ENCODE measurements at places on chromosomes 1 and 21. TPM values are rescaled to one million over a fixed set of nuclear protein-coding genes. Genes with fewer than 3 reads are reported as not detected.

GRCh38 chr1:74426208-74426937, 86.0 kb downstream of the LRRC53 start:
- no peak for ATAC-seq

DNA sequence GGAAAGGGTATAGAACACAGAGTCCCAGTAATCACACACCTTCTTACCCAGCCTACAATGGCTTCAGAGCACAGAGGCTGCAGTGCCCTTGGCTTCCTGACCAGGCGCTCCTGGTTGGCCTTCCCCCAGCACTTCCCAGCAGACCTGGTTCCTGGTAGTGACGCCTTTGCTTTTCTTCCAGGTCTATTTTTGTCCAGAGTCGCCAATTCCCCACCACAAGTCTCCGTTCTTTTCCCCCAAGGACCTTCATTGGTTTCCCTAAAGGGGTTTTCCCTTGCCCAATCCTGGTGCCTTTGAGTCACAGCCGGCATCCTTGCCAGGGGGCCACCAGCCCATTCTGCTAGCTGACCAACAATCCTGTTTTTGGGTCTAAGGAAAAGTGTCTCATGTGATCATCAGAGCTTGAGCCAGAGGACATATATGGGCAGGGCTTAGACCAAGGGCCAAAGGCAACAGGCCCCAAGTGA, 84.8 kb downstream of the KCNJ15 start:
- ATAC-seq: no peak

DNA sequence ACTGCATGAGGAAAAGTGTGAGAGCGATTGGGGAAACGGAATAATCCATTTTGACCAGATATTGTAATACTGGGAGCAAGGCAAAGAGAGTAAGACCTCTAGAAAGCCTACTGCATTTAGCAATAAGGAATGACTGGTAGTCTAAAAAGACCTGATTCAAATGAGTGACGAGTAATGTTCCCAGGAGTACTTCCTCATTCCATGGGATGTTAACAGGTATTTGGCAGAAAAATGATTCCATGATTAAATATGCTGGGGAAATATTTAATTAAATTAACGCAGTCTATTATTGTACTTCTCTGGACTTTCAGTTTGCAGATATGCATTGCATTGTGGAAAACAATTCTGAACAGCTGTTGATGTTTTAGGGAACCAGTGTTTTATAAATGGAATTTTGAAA, 105.5 kb downstream of the RPE65 start:
- ATAC-seq: no peak

DNA sequence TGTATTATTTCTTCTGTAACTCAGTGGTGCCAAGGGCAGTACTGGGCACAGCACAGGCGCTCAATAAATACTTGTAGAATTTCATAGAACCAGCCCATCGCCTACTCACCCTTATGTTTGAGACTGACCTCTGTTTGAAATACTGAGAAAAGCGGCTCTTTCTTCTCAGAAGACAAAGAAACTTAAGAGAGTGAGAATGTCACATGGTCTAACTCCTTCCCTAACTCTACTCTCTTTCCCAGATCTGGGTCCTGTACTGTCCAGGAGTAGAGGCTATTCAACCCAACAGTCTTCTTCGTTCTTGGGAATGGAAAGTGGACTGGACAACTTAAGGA, 4.2 kb downstream of the IGSF8 start:
- ATAC-seq: no peak

- no peak for ATAC-seq
These were observed 15.3 kb downstream of the ERI3 start for GRCh38 chr1:44339731-44340130.

GRCh38 chr1:185533596-185533995, 200.6 kb upstream of the HMCN1 start:
- no peak for ATAC-seq

- ATAC-seq: no peak
These were observed 13.9 kb upstream of the IGSF3 start for GRCh38 chr1:116681343-116681899.

GRCh38 chr1:67729872-67730271, 44.9 kb downstream of the GADD45A start:
- peak; percentile 59 for ATAC-seq

DNA sequence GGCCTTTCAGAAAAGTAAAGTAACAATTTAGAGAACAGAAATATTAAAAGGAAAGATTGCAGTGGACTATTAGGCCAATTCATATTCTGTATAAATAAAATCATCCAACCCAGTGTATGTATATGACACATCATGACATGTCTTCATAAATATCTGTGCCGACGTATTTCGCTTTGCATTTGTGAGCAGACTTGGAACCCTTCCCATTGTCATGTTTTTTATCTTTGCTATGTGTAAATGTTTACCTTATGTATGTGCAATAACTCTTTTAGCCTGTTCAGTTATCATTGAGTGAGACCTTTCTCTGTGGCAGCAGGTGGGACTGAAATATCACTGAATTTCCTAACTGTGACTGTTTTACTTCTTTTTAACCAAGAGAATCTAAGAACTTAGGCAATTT, 58.0 kb upstream of the FAM3B start:
- no peak for ATAC-seq

DNA sequence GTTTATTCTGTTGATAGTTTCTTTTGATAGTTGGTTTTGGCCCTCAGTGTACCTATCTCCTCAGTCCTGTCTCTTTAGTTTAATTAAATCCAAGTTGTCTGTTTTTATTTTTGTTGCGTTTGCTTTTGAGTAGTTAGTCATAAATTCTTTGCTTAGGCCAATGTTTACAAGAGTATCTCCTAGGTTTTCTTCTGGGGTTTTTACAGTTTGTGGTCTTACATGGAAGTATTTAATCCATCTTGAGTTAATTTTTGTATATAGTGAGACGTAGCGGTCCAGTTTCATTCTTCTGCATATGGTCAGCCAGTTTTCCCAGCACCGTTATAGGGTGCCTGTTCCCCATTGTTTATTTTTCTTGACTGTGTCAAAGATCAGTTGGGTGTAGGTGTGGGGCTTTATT, 139.4 kb downstream of the POU2F1 start:
- no peak for ATAC-seq

GRCh38 chr1:241391926-241392710, 35.1 kb upstream of the RGS7 start:
- no peak for ATAC-seq

GRCh38 chr1:64470665-64471217, 812 bp downstream of the CACHD1 start:
- ATAC-seq: peak; percentile 25

DNA sequence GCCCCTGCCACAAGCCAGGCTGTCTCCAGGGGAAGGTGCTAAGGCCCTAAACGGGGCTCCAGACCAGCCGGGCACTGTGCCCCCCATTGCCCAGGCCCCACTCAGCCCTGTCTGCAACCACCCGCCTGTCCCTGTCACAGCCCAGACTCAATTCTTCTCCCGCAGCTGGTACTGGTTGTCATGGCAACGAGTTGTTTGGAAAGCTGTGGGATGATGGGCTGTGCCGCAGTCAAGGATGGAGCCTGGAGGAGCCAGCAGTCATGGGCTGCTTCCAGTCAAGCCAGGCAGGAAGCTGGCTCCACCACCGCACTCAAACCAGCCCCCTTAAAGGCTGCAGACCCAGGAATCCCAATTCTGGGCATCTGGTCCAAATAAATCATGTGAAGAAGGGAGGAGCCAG, 4.2 kb downstream of the SPOCD1 start:
- no peak for ATAC-seq

- no peak for ATAC-seq
These were observed 86.1 kb downstream of the TTLL7 start for GRCh38 chr1:83912876-83913275.

The KCNK1 gene
- 3.4 TPM for total RNA-seq

The PLOD1 gene
- 36.1 TPM for total RNA-seq

The CA14 gene
- not detected for total RNA-seq

The OR6N1 gene
- total RNA-seq: not detected

The ISG15 gene
- 13.5 TPM for total RNA-seq

The TENT5C gene
- 30.2 TPM for total RNA-seq

The ZBTB8A gene
- total RNA-seq: 0.26 TPM

The ANKRD65 gene
- not detected for total RNA-seq

The SYT6 gene
- total RNA-seq: not detected

The PRAMEF13 gene
- total RNA-seq: not detected

The SERPINC1 gene
- total RNA-seq: 0.77 TPM

The TCEA3 gene
- 33.2 TPM for total RNA-seq

Measured in activated T-helper 17 cell treated with anti-CD3 and anti-CD28 coated beads, Interleukin-2, amount 50 U/mL, for 72 hours (primary cell).